ENCODE measurements at places on chromosomes 6 and 20. TPM values are rescaled to one million over a fixed set of nuclear protein-coding genes. Genes with fewer than 3 reads are reported as not detected.

- no peak for DNase-seq
Observed at GRCh38 chr6:27065183-27065582, 182.3 kb upstream of the PRSS16 start.

- peak; percentile 31 for DNase-seq
Observed at GRCh38 chr20:59453759-59454560, 150.4 kb upstream of the PHACTR3 start.

DNA sequence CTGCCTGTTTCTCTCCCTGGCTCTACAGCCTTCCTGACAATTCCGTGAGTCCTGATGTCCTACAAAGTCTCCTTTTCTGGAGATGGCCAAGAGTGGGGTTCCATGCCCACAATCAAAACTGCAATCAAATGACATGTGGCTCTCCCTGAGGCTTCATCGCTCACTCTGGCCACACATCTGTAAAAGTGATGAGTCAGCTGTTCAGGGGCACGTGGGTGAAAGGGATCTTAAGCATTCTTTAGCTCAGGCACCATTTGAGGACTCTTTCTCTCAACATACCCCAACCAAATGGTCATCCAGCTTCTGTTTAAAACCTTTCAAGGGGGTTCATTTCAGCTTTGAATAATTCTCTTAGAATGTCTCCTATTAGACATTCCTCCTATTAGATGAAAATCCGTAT, 42.3 kb upstream of the EYA2 start:
- DNase-seq, result no peak

DNA sequence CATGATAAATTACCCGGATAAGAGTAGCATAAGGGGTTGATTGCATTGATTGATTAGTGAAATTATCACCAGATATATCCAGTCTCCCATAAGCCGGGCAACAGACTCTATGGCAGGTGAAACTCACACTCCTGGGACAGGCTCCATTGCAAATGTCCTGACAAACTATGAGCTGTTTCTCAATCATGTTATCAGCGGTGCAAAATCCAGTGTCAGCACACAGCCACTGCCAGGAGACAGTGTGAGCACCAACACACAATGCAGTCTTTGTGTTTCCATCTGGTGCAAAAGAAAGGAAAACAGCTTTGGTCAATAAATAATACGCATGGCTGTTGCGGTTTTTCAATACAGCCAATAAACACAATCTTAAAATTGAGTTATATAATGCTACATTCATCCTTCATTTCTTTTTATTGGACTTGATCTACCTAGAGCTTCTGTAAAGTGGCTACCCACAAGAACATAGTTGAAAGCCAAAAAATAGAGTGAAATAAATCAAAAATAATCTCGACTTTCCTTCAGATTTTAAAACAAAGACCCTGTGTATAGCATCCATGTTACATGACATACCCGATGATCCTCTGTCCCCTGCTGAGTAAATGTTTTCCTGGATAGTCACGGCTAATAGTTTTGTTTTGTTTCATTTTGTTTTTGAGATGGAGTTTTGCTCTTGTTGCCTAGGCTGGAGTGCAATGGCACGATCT, 64.3 kb upstream of the AFDN start:
- no peak for DNase-seq

DNA sequence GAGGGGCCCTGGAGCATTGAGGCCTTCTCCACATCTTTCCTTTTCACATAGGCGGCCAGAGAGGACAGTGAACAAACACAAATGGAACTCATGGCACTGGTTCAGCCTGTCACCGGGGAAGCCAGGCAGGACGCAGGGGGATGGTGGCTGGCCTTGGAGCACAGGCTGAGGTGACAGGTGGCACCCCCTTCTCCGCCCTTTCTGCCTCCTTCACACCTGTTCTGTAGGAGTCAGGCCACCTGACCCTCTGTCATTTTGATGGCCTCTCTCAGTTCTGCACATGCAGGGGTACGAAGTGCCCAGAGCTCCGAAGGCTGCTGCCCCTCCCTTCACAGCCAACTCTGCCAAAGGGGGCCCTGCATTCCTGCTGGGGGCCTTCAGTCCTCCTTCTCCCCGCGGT, 60.8 kb downstream of the CD40 start:
- DNase-seq, result no peak

GRCh38 chr20:46530640-46531039, 17.3 kb upstream of the ZNF334 start:
- no peak for DNase-seq

DNA sequence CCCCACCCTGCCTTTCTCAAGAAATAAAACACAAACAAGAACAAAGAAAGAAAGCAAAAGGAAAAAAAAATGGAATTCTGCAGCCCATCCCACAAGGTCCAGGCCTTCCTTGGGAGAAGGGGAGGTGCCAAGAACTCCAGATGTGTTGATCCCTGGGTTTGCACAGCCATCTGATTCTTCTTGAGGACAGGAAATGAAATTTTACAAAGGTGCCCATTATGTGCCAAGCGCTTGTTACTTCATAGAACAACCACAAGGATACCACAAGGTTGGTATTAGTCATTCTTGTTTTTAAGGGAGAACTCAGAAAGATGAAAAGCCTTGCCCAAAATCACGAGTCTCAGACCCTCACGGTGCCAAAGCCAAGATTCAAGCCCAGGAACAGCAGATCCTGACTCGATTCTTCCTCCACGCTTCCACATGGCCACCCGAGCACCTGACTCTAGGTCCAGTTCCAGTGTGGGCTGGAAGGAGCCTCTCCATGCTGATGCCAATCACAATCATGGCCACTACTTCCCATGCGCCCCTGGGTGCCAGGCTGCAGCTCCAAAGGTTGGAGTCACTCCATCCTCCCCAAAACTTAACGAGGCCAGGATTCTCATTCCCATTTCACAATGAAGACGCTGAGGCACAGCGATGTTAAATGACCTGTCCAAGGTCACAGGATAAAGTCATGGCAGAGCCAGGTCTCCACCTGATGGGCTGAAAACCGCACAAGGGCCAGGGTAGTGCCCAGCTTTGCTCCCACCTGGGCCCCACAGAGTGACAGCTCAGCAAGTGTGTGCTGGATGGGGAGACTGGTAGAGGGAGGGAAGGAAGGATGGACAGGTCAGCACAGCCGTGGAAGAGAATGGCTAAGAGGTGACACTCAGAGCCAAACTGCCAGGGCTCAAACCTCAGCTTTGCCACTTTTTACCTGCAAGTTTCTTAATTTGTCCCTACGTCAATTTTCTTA, 66.7 kb upstream of the TOP1 start:
- no peak for DNase-seq

- DNase-seq, result no peak
Observed at GRCh38 chr20:23368316-23369071, 6.5 kb downstream of the GZF1 start.

- no peak for DNase-seq
Observed at GRCh38 chr6:52346503-52346902, 15.4 kb upstream of the PAQR8 start.

GRCh38 chr6:30264743-30265142, 51.5 kb upstream of the TRIM26 start:
- DNase-seq, result no peak

Gene OVOL2
- not detected for polyA plus RNA-seq

Gene TFAP2D
- polyA plus RNA-seq, result not detected

Gene VIP
- polyA plus RNA-seq, result 3.9 TPM

Gene SLC35D3
- 0.03 TPM for polyA plus RNA-seq

Gene C6orf120
- 3.4 TPM for polyA plus RNA-seq

Gene TTK
- polyA plus RNA-seq, result 0.04 TPM

Gene OR12D3
- polyA plus RNA-seq, result not detected

Gene PKIB
- 0.50 TPM for polyA plus RNA-seq

Gene ETV7
- polyA plus RNA-seq, result 0.30 TPM

Gene FAM83D
- 1.3 TPM for polyA plus RNA-seq

Gene GPX5
- polyA plus RNA-seq, result not detected

Gene SPINT4
- not detected for polyA plus RNA-seq

Gene TRIM15
- not detected for polyA plus RNA-seq
